ENCODE measurements at places on chromosomes 12 and 14.

GRCh38 chr12:25681580-25681979 is 128.5 kb upstream of the LMNTD1 start:
- DNase-seq, result no peak

DNA sequence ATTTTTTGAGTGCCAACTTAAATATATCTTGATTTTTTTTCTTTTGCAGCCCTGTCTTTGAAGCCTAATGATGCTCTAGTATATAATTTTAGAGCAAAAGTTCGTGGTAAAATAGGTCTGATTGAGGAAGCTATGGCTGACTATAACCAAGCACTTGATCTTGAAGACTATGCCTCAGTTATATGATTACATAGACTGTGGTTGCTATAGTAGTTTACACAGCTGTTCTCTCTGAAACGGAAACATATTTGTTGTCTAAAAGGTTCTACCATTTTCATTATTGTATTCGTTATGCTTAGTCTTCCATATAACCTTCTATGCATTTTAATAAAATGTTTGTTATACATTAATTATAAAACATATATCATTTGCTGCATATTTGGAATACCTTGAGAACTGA is 246.7 kb downstream of the TTC6 start:
- DNase-seq, result no peak

GRCh38 chr12:3115078-3115477 is 37.9 kb downstream of the TSPAN9 start:
- DNase-seq, result no peak

GRCh38 chr12:38350342-38351174 is 34.0 kb downstream of the ALG10B start:
- DNase-seq, result peak; percentile 9

DNA sequence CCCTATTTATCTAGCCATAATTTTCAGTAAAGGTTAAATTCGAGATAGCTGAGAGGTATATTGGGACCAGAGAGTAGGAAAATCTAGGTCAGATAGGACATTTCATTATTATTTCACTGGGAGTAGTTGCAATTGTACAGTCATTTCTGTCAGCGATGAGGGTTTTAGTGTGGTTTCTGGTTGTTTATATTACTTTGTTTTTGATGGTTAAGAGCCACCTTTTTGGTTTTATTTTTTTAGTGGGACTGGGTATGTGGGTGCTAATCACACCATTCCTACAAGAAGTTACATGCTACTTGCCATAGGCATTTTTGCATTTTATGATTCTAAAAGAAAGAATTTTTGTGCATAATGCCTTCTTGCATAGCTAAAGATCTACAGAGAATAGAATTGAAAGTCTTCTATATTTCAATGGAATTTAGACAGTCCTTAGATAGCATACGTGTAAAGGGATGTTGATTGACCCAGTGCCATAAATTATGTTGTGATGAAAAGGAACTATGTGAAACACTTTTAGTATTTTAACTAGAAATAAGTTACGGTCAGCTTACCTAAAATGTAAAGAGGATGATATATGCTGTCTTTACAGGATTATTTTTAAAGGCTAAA is 85.2 kb downstream of the KTN1 start:
- peak; percentile 64 for DNase-seq

DNA sequence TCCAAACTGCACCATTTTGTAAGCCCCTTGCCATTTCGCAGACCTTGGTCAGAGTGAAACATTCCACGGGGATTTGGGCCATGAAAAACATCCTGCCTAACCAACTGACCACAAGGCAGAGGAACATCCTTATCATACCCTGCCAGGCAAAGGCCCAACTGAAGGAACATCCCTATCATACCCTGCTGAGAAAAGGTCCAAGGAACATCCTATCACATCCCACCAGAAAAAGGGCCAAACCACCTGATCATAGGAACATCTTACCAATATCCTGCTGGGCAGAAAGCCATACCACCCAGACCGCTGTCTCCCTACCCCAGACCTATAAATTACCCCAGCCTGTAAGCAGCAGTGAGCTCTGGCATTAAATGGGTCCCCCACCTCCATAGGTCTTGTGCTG is 19.4 kb upstream of the LRRC9 start:
- DNase-seq, result no peak

DNA sequence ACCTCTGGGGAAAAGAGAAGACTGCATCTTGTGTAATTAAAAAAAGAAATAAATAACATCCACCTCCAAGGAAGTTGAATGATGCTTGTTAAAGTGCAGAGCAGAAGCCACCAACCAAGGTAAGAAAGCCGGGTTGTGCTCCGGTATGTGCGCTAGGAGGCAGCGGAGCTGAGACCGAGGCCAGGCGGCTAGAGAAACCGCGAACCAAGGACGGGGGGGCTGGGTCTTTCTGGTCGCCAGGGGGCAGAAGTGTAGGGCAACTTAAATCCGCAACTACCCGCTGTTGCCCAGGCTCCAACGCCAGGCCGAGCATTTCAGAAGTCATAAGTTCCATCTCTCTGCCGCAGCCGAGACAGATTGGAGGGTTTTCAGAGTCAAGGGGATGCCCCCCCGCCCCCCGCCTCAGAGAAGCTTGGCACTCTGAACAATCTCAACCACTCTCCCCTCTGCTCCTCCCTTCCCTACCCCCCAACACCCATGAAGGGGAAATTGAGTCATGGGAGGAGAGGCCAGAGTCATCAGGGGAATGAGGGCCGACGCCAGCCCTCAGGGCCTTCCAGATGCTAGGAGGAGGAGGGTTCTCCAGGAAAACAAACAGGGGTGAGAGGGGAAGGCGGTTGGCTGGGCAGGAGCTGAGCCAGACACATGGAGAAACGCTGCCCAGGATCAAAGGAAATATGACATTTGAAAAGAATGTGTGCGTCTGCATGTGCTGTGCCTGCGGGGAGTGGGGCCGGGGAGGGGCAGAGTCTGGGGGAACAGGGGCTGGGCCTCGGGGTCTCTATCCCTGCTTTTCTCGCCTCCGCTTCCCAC is 2.2 kb upstream of the NFATC4 start:
- peak; percentile 69 for DNase-seq

GRCh38 chr14:51724650-51725049 is 72.9 kb downstream of the FRMD6 start:
- DNase-seq, result no peak

DNA sequence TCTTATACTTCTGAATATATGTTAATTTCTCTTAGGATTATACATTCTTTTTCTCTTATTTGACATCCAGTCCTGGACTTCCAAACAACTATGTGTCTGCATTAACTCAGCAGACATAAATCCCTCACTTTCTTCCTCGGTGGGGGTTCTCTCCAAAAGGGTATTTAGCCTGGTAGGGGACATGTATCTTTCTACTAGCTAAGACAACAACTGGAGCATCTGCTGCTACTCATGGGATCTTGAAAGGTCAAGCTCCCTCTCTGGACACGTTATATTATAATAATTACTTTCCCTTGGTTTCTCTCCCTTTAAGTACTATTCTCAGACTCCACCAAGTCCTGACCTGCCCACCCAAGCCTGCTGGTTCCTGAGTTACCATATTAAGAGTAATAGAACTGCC is 983.7 kb upstream of the FLRT2 start:
- DNase-seq, result no peak

GRCh38 chr14:71834284-71835204 is 97.7 kb upstream of the RGS6 start:
- no peak for DNase-seq

DNA sequence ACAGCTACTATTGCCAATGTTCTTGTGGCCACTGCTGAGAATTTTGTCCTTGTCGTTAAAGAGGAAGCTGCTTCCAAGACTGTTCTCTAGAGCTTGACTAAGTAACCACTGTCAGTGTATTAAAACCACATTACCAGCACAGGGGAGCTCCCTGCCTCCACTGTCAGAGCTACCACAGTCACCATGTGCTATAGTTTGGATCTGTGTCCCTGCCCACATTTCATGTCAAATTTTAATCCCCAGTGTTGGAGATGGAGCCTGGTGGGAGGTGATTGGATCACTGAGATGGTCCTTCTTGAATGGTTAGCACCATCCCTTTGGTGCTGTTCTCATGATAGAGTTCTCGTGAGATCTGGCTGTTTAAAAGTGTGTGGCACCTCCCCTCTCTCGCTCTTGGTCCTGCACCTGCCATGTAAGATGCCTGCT is 23.2 kb upstream of the RAP1B start:
- peak; percentile 48 for DNase-seq

DNA sequence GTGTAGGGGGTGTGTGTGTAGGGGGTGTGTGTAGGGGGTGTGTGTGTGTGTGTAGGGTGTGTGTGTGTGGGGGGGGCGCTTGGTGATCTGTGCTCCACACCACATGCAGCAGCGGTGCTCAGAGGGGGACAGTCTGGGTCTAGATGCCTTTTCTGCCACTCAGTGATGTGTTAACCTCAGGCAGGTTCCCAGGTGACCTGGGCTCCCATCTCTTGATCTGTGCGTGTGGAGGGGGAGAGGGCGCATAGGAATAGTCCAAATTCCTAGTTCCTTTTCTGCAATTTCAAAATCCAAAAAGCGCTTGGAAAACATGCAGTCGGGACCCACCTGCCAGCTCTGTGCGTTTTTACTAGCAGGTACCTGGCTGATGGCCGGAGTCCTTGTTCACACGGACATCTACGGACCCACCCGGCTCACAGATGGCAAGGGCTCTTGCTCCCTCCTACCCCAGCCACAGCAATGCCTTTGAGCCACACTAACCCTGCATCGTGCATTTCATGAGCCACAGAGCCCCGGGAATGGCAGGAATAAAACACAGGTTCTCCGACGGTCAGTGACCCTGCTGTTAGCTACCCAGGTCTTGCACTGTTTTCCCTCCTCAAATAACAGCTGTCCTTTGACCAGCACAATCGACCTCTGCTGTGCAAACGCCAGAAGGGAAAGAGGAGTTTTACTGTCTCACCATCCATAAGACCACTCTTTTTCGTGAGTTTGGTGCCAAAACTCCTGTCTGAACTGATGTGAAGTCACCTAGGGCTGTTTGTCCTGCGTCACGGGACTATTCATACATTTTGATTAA is 120.8 kb downstream of the GLT1D1 start:
- DNase-seq, result no peak

DNA sequence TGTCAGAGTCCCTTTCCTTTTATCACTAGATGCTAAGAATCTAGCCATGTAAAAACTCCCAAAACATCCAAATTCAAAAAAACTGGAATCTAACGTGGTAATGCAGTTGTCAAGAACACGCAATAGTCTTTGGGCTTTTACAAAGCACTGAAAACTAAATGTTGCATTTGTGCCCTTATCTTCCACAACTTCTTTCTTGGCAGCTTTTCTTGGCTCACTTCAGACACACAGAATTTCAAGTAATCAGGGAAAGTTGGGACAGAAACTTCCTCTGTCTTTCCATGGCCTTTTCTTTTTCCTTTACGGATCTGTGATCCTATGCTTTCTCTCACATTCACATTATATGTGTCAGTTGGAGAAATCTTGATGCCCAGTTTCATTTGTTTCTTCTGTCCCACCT is 136.0 kb downstream of the CRADD start:
- no peak for DNase-seq

DNA sequence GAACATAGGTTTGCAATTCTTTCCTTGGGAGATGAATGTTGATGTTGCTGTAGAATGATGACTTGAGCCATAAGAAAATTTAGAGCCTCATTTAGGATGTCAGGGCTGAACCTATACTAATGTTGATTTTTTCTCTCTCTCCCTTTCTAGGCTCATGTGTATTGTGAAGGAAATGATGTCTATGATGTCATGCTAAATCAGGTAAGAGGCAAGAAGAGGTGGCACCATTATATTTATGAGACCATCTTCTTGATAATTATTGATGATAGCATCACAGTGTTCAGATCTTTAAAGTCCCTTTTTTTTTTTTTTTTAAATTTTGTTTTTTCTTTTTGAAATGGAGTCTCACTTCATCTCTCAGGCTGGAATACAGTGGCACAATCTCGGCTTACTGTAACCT is 3.3 kb downstream of the PARP2 start:
- DNase-seq, result no peak

DNA sequence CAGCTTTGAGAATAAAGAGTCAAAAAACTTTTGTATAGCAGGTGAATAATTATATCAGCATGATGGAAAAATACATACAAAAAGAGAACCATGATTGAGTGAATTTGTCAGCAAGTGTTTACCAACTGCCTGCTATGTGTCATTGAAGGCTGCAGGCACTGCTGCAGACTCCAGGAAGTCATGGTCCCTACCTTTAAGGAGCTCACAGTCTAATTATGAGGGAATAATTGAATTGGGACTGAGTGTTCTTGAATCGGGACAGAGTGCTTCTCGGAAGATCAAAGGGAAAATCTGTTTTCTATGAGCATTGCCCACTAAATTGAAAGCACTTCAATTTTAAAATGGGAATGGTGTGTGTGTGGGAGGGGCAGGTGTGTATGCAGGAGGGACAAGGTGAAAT is 9.5 kb downstream of the OR10AD1 start:
- no peak for DNase-seq

DNA sequence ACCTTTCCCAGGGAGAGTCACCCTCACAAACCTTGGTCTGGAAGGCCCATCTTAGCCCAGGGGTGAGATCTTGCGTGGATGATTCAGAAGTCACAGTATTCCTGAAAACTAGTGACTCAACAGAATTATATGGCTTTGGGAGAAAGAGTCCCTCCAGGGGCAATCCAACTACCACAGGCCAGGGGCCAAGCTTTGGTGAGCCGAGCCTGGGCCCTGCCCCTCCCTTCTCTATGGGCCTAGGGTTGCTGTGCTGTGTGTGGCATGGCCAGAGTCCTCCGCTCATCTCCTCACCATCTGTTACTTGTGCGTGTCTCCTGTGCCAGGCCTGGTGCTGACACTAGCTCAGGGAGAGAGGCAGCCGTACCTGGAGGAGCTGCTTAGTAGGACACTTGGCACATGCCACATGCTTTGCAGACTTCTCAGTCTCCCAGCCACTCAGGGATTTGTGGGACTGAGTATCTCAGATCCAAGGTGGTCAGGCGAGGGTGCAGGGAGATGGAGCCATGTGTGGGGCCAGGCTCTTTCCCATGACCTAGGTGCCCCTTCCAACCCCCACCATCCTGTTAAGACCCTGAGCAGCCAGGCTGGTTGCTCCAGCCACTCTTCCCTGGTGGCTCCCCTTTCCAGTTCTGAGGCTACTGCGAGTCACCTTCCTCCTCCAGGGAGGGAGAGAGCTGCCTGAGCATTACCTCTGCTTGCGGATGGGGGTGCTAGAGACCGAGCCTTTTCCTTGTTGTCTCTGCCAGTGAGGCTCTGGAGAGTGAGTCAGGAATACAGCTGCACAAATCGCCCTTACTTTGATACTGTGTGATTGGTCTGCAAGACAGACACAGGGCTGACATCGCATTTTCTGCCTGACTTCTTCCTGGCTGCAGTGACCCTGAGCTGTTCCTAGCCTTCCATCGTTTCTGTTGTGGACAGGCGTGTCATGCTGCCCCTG is 94.1 kb downstream of the SLC25A47 start:
- no peak for DNase-seq
